Activated CD4-positive, CD25-positive, alpha-beta regulatory T cell (primary cell): ENCODE measurements at places on chromosomes 1 and 21.

DNA sequence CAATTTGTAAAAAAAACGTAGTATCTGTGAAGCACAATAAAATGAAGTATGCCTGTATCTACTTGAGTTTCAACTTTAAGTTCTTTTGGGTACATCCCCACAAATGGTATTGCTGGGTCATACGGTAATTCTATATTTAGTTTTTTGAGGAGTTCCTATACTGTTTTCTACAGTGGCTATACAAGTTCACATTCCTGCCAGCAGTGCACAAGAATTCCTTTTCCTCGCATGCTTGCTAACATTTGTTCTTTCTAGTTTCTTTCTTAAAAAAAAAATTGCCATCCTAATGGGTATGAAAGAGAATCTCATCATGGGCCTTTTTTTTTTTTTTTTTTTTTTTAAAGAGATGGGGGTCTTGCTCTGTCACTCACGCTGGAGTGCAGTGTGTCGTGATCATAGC lies 41.9 kb downstream of the UCK2 start:
- DNase-seq, result no peak

DNA sequence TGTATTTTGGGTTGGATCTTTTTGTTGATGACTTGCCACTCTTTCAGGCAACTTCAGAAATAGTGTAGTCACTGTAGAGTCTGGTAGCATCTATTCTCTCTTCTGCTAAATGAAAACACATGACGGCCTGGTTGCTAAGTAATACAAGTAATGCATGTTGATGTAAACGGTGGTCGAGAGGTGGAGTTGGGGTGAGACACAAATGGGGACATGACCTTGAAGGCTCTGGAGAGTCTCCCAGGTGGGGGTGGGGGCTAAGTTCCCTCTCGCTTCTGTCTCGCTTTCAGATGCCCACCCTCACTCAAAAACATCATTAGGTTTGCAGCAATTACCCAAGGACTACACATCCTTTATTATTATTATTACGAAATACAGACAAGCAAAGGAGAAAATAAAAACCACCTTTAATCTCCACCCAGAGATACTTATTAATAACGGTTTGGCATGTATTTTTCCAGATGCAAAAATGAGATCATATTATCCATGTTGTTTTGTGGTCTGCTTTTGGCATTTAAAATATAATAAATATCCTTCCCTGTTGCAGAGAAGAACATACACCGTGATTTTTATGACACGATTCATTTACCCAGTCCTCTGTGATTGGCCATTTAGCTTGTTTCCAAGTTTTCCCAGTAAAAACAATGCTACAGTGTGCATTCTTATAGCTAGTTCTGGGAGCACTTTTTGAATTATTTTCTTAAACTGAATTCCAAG lies 138.1 kb downstream of the MIS18A start:
- DNase-seq, result no peak

- DNase-seq, result no peak
Measured at GRCh38 chr1:207088161-207088560, 499 bp upstream of the C4BPB start.

DNA sequence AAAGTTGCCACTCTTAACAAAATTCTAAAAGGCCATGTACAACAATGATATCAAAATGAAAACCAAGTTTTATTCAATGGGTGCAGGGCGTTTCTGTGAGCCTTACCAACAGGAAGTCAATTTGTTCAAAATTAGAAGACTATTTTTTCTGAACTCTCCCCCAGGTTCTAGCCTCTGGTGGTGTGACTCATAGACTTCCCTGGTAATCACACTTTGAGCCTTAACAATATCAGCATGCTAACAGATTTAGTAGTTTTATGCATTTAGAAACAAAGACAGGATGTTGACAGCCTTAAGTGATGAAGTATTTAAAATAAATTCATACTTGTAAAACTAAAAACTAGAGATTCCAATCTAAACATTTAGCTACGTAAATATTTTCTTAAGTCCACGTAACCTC lies 88.4 kb downstream of the LRRC8C start:
- DNase-seq, result no peak

- DNase-seq, result no peak
Measured at GRCh38 chr21:34987501-34988072, 61.5 kb downstream of the RUNX1 start.

- no peak for DNase-seq
Measured at GRCh38 chr1:20154301-20154831, 15.2 kb downstream of the PLA2G2F start.

DNA sequence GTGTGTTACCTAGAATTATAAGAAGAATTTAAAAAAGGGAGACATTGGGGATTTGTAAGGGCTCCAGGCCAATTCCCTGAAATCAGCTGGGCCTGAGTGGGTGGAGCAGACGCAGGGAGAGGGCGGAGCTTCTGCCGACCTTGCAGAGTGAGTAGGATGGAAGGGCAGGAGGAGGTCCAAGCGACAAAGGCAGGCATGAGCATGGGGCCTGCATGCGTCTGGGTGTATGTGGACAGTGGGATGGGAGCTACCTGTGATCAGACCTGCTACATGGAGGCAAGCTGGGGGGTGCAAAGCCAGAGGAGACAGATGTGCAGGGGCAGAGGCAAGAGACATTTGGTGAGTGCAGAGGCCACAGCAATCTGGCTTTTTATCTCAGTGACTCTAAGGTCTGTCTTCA lies 105.3 kb upstream of the OLIG2 start:
- DNase-seq, result no peak

DNA sequence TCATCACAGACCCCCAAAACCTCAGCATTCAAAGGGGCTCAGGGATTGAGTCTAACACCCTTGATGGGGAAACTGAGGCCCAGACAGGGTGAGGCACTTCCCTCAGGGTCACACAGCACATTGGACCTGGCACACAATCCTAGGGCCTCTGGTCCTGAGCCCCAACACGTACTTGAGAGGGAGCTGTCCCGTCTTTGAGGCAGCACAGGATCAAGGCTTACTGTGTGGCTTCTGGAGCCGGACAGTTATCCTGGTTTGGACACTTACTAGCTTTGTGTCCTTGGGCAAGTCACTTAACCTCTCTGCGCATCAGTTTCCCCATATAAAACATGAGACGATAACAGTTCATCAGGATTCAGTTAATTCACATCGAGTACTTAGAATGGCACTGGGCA lies 26.5 kb downstream of the RUNX3 start:
- DNase-seq, result no peak

DNA sequence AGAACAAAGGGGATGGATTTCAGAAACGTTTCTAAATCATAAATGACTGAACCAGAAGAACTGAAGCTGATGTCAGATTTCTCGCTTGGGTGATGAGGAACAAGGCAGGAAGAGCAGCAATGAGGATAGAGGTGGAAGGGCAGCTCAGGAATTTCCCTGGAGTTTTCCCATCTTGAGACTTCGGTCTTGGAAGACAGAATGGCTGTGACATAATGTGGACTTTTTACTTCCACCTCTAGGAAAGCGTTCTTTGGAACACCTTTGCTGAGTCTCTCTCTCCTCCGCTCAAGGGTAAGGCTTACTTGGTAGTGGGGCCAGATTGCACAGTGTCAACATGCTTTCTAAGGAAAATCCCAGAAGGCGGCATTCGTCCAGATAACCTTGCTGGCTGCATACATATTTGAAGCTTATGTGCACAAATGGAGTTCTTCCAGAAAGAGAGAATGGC lies 36.6 kb downstream of the DEGS1 start:
- DNase-seq, result no peak

- no peak for DNase-seq
Measured at GRCh38 chr1:29332204-29332603, 95.9 kb downstream of the PTPRU start.

- DNase-seq, result no peak
Measured at GRCh38 chr1:91651243-91651642, 150.6 kb downstream of the CDC7 start.

DNA sequence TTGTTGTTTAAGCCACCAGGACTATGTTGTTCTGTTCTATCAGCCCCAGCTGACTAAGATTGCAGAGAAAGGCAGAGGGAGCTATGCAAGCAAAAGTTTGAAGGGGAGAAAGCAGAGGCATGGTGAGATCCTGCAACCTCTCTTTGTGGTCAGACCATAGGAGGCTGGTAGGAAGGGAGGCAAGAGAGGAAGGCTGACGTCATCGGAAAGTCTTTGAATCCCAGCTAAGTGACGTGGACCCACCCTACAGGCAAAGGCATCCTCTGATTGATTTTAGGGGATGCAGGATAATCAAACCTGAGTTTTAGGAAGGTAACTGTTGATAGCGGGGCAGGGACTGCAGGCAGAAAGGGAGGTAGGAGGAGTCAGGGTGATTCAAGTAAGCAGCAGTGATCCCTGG lies 23.3 kb upstream of the TNNI1 start:
- DNase-seq, result no peak

GRCh38 chr1:233972563-233972950 lies 68.1 kb downstream of the SLC35F3 start:
- no peak for DNase-seq

DNA sequence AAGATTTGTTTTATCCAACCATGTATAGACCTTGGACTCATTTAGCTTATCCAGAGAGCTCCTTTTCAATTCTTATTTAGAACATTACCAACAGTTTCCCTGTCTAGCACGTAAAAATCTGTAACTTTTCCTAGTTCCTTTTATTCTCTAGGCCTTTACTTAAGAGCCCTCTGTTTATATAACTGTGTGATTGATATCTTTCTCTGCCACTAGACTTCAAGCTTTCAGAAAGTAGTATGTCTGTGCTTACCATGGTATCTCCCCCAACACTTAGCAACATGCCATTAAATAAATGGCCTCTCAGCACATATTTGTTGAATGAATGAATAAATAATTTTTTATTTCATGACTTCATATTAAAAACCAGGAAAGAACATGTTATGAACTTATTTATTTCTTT lies 209.4 kb downstream of the PTPRC start:
- no peak for DNase-seq

DNA sequence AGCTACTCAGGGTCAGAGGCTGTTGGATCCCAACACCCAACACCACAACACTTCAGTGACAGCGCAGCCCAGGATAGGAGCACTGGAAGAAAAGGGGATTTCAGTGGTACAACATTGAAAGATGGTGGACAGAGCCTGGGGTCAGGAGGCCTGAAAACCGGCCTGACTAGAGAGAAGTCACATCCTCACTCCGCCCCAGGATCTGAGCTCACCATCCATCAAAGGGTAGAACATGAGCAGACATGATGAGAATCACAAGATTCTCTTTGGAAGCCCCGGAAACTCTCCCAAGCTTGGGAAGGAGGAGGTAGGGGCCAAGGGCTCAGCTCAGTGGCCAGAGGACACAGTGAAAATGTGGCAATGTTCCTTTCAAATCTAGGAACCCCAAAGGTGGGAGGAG lies 271.3 kb downstream of the NPHP4 start:
- no peak for DNase-seq

GRCh38 chr1:55530749-55531478 lies 315.8 kb upstream of the USP24 start:
- no peak for DNase-seq

DNA sequence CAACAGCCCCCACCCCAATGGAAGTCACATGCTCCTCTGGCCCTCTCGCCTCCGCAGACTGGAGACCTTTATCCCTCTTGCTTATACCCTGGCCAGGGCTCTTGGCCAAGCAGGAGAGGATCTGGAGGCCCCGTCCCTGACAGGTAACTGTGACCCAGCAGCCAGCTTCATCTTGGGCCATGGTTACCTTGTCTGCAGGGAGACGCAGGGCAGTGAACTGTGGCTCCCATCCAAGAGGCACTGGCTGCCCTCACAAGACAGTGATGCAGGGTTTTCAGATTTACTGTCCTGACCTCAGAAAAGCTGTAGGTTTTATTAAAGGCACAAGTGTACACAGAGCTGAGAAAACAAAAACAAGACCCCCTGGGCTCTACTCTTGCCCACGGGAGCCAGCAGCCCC lies 96.7 kb upstream of the KLHDC7A start:
- DNase-seq, result no peak

DNA sequence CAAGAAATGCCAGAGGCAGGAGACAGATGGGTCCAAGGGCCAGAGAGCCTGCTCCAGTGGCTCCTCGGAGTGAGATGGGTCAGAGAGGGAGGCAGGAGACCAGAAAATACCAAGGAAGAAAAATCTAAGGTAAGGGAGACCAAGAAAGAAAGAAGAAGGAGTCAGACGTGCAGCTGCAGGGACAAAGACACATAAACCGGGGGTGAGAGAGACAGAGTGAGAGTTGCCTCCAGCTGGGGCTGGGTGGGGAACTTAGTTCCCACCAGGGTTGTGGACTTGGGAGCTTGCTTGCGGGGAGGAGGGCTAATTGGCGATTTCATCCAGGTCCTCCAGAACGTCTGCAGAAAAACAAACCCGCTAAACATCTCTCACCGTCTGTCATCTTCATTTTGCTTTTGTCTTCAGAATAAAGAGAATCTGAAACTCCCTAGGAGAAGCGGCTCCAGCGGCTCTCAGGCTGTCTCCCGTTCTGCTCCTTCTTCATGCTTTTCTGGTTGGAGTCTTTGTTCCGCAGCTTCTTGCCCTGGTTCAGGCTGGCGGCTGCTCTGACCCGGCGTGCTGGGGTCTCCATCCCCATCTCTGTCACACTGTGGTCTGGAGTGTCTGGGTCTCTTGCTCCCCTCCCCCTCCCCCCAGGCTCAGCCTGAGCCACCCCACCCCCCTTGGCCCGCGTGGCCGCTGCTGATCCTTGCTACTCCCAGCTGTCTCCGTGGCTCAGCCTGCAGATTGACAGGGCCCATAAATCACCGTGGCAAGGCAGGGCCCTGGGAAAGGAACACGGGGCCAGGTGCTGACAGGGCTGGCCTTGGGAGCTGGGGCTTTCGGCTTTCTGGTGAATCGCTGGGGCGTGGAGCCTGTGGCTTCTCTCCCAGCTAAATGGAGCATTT lies 66.6 kb downstream of the UBIAD1 start:
- DNase-seq, result no peak

DNA sequence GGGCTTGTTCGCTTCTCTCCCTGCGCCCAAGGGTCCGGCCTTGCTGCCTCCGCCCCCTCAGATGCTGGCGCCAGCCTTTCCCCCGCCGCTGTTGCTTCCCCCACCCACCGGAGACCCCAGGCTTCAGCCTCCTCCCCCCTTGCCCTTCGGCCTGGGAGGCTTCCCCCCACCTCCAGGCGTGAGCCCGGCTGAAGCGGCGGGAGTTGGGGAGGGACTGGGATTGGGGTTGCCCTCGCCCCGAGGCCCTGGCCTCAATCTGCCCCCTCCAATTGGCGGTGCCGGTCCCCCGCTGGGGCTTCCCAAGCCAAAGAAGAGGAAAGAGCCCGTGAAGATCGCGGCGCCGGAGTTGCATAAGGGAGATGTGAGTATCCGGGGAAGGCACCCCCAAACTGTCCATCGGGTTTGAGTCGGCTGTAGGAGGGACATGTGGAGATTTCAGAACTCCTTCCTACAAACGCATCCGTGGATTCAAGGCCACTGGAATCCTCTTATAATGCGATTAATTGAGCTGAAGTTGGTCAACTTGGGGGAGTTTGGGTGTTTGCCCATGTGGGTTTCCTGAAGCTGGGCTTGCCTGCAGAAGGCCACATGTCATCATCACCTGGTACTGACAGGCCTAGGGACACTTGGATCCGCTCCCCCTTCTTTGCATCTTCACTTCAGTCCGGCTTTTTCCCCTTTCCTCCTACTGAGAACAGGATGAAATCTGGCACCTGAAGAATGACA lies 707 bp downstream of the PRCC start:
- DNase-seq, result no peak

GRCh38 chr21:38380481-38381137 lies 117.7 kb downstream of the ERG start:
- DNase-seq, result no peak
